ENCODE measurements at places on chromosomes 5 and 9. TPM values are rescaled to one million over a fixed set of nuclear protein-coding genes. Genes with fewer than 3 reads are reported as not detected.

DNA sequence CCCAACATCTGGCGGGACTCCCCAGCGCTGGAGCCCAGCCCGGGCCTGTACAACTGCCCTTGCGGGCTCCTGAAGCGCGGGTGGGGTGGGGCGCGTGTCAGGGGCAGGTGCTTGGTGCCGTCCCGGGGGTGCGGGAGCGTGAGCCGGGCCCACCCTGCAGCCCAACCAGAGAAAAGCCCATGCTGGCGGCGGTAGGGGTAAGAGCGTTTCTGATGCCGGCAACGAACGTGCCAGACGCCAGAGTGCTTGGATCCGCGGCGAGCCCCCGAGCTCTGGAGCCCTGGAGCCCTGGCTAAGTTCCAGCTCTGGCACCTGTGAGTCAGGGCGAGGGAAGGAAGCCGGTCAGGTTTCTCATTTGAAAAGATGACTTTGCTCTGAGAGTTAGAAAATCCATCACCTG is 58.0 kb downstream of the ZNF510 start:
- DNase-seq = peak; percentile 28

GRCh38 chr5:115807654-115808052 is 8.8 kb downstream of the CDO1 start:
- no peak for DNase-seq

DNA sequence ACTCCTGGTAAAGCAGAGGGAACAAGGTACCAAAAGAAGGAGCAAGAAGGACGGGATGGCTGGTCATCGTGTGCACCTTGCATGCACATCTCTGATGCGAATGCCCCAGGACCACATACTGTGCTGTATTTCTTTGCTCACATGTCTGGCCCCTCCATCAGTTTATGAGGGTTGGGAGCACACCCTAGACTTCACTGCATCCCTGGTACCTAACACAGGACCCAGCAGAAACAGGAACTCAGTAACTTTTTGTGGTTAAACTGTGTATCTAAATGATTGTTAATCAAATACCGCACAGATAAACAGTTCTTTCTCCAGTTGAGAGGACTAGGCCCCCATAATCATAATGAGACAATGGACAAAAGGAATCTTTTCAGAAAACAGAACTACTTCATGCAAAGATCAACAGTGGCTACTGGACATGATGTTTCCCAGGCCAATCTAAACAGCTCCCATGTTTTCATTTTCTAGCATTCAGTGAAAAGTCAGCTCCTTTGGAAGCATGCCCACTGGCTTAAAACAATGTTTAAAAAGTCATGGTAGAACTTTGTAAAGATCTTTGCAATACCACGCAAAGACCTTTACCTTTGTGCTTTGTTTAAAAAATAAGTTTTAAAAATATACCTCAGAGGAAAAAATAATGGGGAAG is 55.5 kb upstream of the IFNK start:
- DNase-seq = no peak

GRCh38 chr9:127873223-127873691 is 4.2 kb downstream of the AK1 start:
- peak; percentile 67 for DNase-seq

- no peak for DNase-seq
These were observed 187.8 kb downstream of the DEPDC1B start for GRCh38 chr5:60512117-60512516.

DNA sequence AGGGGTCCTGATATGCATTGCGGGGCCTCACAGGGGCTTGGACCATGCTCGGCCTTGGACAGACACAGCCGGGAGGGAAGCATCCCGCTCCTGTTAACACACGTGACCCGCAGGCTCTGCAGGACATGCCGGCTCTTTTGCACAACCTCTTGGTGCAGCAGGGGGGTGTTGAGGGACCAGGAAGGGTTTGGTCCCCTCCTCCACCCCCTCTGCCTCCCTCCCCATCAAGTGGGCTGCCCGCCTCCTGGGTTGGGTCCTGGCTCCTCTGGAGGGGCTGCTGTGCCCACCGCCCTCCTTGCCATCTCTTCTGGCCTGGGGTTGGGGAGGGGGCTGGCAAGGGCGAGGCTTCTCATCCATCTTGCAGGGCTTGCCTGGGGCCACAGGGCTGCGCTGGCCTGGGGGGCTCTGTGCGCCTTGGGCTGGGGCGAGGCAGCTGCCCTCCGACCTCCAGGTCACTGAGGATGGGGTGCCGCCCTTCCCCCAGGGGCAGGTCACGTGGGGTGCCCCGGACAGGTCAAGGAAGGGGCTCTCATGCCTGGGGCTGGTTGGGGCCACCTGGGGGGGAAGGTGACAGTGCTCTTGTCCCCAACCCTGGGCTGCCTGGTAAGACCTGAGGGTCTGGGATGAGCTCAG is 16.8 kb upstream of the SLC9A3 start:
- peak; percentile 36 for DNase-seq

- DNase-seq = no peak
These were observed 40.3 kb upstream of the SLC12A7 start for GRCh38 chr5:1152156-1152555.

The SREK1IP1 gene
- 7.4 TPM for polyA plus RNA-seq

GRCh38 chr5:41219658-41220269 is 6.4 kb upstream of the C6 start:
- no peak for DNase-seq

DNA sequence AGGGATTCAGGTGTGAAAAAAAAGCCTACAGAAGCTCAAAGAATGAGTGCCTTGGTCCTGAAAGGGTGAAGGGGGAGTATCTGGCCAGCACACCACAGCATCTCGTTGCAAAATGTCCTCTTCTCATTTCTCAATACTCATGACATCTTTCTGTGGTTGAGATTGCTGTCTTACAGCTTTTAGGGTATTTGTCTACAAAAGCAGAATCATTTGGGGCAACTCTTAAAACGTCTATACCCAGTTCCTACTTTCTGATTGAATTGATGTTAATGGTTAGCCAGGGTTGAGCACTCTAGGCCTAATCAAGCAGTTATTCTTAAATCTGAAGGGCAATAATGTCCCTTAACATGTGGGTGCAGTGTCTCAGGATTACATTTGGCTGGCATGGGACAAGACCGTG is 21.2 kb upstream of the PCSK5 start:
- DNase-seq = no peak

The SAXO1 gene
- polyA plus RNA-seq = not detected

- DNase-seq = no peak
These were observed 38.9 kb downstream of the ARHGAP26 start for GRCh38 chr5:142808878-142809598.

- DNase-seq = no peak
These were observed 42.3 kb upstream of the CXXC5 start for GRCh38 chr5:139605887-139606286.

GRCh38 chr5:172700365-172701290 is 59.6 kb downstream of the NEURL1B start:
- DNase-seq = peak; percentile 55

DNA sequence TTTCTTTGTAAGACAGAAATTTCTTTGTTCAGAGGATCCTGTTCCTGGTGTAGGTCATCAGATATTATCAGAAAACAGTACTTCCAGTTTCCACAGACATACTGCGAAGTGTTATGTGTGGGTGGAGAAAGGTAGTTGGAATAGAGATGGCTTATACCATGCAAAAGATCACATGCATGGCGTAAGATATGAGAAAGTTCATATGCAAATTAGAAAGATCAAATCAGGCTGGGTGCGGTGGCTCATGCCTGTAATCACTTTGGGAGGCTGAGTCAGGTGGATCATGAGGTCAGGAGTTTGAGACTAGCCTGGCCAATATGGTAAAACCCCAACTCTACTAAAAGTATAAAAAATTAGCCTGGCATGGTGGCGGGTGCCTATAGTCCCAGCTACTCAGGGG is 65.2 kb upstream of the GLIS3 start:
- no peak for DNase-seq

DNA sequence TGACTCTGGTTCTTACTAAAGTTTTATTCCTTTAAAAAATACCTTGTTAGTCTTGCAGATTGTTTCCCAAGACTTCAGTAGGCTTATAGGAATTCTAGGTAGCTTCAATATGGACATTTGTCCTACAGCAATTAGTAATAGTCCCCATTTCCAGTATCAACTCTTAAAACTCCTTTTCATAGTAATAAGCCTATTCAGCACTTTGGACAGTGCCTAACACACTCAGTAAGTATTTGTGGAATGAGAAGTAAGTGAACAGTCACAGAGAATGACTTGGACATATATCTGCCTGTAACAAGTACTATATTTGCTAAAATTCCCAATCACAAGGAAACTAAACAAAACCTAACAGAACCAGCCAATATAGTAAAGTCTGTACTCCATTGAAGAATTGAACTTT is 1291.8 kb upstream of the DMAC1 start:
- no peak for DNase-seq

GRCh38 chr5:149345892-149346222 is 558 bp downstream of the GRPEL2 start:
- no peak for DNase-seq

- no peak for DNase-seq
These were observed 33.5 kb downstream of the ELL2 start for GRCh38 chr5:95927927-95928723.

The CDKN2B gene
- polyA plus RNA-seq = 1.9 TPM

DNA sequence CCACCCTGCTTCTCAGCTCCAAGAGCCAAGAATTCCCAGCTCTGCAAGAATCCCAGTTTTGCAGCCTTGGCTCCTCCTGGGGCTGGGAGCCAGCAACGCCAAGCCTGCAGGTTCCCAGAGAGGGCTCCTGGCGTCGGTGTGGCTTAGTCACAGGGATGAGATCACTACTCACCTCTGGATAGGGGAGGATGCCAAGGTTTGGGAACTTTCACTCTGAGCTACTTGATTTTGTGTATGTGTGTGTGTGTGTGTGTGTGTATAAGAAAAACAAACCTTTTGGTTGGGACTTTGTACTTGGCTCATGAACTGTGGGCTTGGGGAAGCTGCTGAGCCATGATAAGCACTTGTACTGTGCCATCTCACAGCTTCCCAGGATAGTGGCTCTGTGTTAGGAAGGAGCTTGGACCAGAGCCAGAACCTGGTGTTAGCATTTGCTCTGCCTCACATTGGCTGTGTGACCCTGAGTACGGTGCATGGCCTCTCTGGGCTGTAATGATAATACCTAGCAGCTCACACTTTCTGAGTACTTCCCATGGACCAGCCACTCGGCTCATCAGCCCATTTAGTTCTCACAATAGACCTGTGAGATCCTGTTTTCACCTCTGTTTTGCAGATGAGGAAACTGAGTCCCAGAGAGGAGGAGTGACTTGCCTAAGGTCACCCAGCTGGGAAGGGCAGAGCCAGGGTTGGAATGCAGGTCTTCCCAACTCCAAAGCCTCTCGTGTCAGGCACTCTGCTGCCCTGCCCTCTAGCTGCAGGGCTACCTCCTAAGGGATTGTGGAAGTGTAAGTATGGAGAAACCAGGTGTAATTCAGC is 41.4 kb upstream of the DAB2IP start:
- peak; percentile 74 for DNase-seq

GRCh38 chr9:31153250-31153840 is 1231.1 kb upstream of the ACO1 start:
- no peak for DNase-seq

The SOHLH1 gene
- not detected for polyA plus RNA-seq

GRCh38 chr5:1445689-1446601 is 705 bp upstream of the SLC6A3 start:
- DNase-seq = no peak

- DNase-seq = no peak
These were observed 1096.3 kb upstream of the DMAC1 start for GRCh38 chr9:8895861-8896224.

- no peak for DNase-seq
These were observed 96.2 kb upstream of the SMC2 start for GRCh38 chr9:103997856-103998370.

DNA sequence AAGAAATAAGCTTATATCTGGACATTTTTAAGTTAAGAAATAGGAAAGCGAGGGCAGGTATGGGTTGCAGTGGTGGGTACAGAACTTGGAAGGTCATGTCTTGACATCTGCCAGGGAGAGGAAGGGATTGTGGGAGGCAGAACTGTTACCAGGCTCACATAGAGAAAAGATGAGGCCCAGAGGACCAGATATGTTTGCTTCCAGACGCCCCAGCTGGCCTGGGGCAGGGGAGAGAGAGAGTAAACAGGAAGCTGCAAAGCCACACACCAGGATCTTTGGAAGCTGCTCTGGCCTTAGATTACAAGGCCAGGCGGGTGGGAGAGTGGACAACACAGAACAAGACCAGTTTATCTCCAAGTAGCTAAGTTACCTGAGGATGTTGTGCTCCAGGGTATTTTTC is 71.2 kb downstream of the MARCHF11 start:
- no peak for DNase-seq

GRCh38 chr5:145980259-145980658 is 43.9 kb downstream of the SH3RF2 start:
- no peak for DNase-seq

The PCDHA4 gene
- 0.02 TPM for polyA plus RNA-seq

Data from right cardiac atrium (tissue), 5 donors.